Left lung (tissue), 14 donors: ENCODE measurements at places on chromosomes 12 and 14. TPM values are rescaled to one million over a fixed set of nuclear protein-coding genes. Genes with fewer than 3 reads are reported as not detected.

- H3K27me3 ChIP-seq, result no peaks in the 10 kb centered on the region
- H3K36me3 ChIP-seq, result no peaks in the 10 kb centered on the region
- no peak overlapping the region for H3K4me3 ChIP-seq
- no peaks in the 10 kb centered on the region for H3K4me1 ChIP-seq
These were observed 58.6 kb downstream of the VWF start for GRCh38 chr12:6065863-6066199.

DNA sequence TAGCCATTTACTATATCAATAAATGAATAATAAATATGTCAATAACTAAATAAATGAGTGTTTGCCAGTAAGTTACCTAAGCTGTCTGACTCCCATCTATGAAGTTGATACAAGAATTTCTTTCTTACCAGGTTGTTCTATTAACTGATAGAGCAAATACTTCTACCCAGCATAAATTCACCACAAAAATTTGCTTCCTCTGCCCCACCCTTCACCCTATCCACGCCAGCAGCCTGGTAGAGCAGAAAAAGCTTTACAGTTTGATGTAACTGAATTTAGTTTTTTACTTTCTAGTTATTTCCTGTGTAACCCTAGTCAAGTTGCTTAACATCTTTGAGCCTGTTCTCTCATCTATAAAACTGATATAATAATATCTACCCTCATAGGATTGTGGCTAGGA, 94.9 kb upstream of the SLC16A7 start:
- no peaks in the 10 kb centered on the region for H3K4me1 ChIP-seq
- no peak overlapping the region for H3K27ac ChIP-seq
- DNase-seq, result no peak

Gene KRT77
- not detected for total RNA-seq

GRCh38 chr12:93009533-93009932, 80.4 kb upstream of the EEA1 start:
- H3K36me3 ChIP-seq, result no peaks in the 10 kb centered on the region
- H3K27me3 ChIP-seq, result no peaks in the 10 kb centered on the region
- no peak for DNase-seq

Gene B4GALNT1
- 2.0 TPM for total RNA-seq

GRCh38 chr12:71721783-71722505, 32.7 kb upstream of the RAB21 start:
- no peak overlapping the region for H3K27ac ChIP-seq
- H3K4me1 ChIP-seq, result no peaks in the 10 kb centered on the region
- H3K4me3 ChIP-seq, result no peak overlapping the region
- H3K36me3 ChIP-seq, result no peaks in the 10 kb centered on the region
